ENCODE measurements at places on chromosomes 2 and 18.

- no peaks in the 10 kb centered on the region for H3K27me3 ChIP-seq
- no peaks in the 10 kb centered on the region for H3K4me1 ChIP-seq
- H3K4me3 ChIP-seq: no peak overlapping the region
- no peaks in the 10 kb centered on the region for H3K36me3 ChIP-seq
- DNase-seq: no peak
- H3K27ac ChIP-seq: no peak overlapping the region
Observed at GRCh38 chr2:210955591-210955990, 399.2 kb downstream of the CPS1 start.

DNA sequence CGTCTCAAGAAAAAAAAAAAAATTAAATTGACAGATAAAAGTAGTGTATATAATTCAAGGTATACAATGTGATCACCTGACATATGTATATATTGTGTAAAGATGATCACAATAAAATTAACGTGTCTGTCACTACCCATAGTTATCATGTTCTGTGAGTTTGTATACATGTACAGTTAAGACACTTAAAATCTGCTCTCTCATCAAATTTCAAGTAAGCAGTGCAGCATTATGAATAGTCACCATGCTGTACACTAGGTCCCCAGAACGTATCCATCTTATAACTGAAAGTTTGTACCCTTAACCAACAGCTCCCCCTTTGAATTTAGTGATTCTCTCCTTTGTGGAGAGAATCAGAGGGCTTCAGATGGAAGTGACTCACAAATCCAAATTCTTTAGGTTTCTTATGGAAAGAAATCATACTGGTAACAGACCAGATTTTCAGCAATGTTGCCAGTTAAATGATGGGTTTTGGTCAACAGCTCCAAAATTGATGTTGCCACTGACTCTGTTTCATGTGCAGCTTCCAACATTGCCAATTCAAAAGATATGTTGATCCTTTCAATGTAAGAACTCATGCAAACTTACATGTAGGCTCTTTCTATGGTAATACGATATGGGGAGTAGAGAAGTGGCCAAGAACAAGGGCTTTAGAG is 281.5 kb downstream of the AFF3 start:
- no peak for DNase-seq
- no peaks in the 10 kb centered on the region for H3K4me1 ChIP-seq
- no peaks in the 10 kb centered on the region for H3K27me3 ChIP-seq
- H3K27ac ChIP-seq: no peak overlapping the region

DNA sequence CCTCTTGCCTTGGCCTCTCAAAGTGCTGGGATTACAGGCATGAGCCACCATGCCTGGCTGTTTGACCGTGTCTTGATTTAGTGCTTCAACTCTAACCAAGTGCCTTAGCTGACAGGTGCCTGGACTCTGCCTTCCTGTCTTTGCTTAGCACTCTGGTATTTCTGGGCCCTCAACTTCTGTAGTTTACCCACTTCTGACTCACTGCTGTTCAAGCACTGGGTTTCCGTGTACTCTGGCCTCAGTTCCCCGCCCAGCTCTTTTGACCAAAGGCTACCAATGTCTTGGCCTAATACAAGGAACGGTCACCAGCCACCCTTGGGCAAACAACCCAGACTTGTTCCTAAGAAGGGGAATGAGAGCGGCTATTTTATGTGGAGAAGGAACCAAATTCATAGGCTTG is 35.7 kb upstream of the CABLES1 start:
- H3K27ac ChIP-seq: no peak overlapping the region
- H3K27me3 ChIP-seq: no peaks in the 10 kb centered on the region
- DNase-seq: no peak
- no peak overlapping the region for H3K4me3 ChIP-seq
- H3K36me3 ChIP-seq: no peaks in the 10 kb centered on the region

GRCh38 chr2:3805201-3805939 is 102.0 kb downstream of the DCDC2C start:
- H3K4me1 ChIP-seq: no peaks in the 10 kb centered on the region
- peak; percentile 9 for DNase-seq
- no peaks in the 10 kb centered on the region for H3K36me3 ChIP-seq
- no peak overlapping the region for H3K4me3 ChIP-seq
- H3K27me3 ChIP-seq: no peaks in the 10 kb centered on the region

- no peak overlapping the region for H3K27ac ChIP-seq
- no peak overlapping the region for H3K4me3 ChIP-seq
- no peaks in the 10 kb centered on the region for H3K4me1 ChIP-seq
- H3K36me3 ChIP-seq: no peaks in the 10 kb centered on the region
- no peaks in the 10 kb centered on the region for H3K27me3 ChIP-seq
- DNase-seq: no peak
Observed at GRCh38 chr2:145584353-145584752, 1064.4 kb upstream of the ZEB2 start.

- no peak for DNase-seq
- peaks cover 34% of the 10 kb centered on the region for H3K4me1 ChIP-seq
- H3K27ac ChIP-seq: no peak overlapping the region
- H3K4me3 ChIP-seq: no peak overlapping the region
- H3K36me3 ChIP-seq: no peaks in the 10 kb centered on the region
Observed at GRCh38 chr2:85735691-85736090, 18.1 kb upstream of the ATOH8 start.

GRCh38 chr18:63307551-63308200 is 11.9 kb downstream of the BCL2 start:
- H3K4me3 ChIP-seq: no peak overlapping the region
- no peak overlapping the region for H3K27ac ChIP-seq
- no peaks in the 10 kb centered on the region for H3K4me1 ChIP-seq
- DNase-seq: no peak
- H3K36me3 ChIP-seq: no peaks in the 10 kb centered on the region
- H3K27me3 ChIP-seq: no peaks in the 10 kb centered on the region

GRCh38 chr2:127279781-127280180 is 14.2 kb downstream of the ERCC3 start:
- H3K4me1 ChIP-seq: no peaks in the 10 kb centered on the region
- H3K27ac ChIP-seq: no peak overlapping the region
- DNase-seq: no peak
- H3K27me3 ChIP-seq: no peaks in the 10 kb centered on the region
- peaks cover 73% of the 10 kb centered on the region for H3K36me3 ChIP-seq

DNA sequence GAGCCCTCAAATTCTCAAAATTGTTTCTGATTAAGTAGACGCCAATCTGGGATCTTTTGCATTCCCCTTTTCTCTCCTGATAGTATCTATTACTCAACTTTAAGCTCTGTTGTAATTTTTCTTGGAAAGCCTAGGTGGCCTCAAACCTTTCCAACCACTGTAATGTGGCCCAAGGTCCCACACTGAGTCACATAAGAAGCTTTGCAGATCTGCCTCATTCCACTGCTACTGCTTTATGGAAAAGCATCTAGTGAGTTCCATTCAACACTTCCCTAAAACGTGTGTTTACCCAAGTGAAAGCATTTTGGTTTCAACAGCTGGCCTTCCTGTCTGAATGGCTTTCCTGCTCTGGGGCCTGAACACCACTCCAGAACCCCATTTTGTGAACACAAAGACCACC is 493.6 kb upstream of the SPHKAP start:
- H3K4me1 ChIP-seq: no peaks in the 10 kb centered on the region
- no peaks in the 10 kb centered on the region for H3K36me3 ChIP-seq
- H3K27ac ChIP-seq: no peak overlapping the region
- no peak for DNase-seq
- H3K27me3 ChIP-seq: no peaks in the 10 kb centered on the region

- H3K27ac ChIP-seq: peak overlapping the region; percentile 23
- H3K4me1 ChIP-seq: peaks cover 12% of the 10 kb centered on the region
- H3K27me3 ChIP-seq: no peaks in the 10 kb centered on the region
- no peak overlapping the region for H3K4me3 ChIP-seq
- peak; percentile 26 for DNase-seq
Observed at GRCh38 chr2:166900700-166901099, 12.4 kb downstream of the XIRP2 start.

DNA sequence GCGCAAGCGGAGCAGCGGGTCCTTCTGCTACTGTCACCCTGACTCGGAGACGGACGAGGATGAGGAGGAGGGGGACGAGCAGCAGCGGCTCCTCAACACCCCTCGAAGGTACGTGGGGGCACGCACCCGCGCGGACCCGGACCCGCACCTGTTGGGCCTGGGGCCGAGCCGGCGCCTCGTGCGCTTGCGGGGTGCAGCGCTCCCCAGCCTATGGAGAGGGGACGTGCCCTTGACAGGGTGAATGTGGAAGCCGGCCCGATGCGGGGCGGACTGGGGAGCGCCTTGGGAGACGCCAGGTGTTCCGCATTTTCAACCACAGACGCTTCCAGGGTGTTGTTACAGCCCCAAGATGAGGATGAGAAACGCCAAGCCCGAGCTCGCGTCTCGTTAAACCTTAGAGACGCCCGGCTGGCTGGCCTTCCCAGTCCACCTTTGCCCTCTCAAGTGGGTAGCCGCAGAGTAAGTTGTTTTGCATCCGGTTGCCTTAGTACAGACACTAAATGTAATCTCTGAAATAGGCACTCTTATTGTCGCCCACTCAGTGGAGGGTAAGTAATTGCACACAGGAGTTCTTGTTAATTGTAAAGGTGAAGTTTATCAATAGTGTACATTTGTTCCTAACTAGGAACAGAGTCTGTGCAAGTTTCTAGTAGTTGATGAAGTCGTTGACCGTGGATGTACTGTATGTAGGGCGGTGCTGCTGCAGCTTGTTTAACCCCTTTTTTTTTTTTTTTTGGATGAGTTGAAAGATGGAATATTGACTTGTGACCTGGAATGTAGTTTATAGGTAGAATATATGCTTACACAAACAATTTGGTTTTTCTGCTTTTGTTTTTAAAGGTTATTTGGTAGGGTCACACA is 815 bp downstream of the GMCL1 start:
- H3K27me3 ChIP-seq: no peaks in the 10 kb centered on the region
- peak overlapping the region; percentile 91 for H3K4me3 ChIP-seq
- peak; percentile 26 for DNase-seq
- H3K36me3 ChIP-seq: no peaks in the 10 kb centered on the region
